HS-5 (cell line): ENCODE measurements at places on chromosomes 11 and 22.

DNA sequence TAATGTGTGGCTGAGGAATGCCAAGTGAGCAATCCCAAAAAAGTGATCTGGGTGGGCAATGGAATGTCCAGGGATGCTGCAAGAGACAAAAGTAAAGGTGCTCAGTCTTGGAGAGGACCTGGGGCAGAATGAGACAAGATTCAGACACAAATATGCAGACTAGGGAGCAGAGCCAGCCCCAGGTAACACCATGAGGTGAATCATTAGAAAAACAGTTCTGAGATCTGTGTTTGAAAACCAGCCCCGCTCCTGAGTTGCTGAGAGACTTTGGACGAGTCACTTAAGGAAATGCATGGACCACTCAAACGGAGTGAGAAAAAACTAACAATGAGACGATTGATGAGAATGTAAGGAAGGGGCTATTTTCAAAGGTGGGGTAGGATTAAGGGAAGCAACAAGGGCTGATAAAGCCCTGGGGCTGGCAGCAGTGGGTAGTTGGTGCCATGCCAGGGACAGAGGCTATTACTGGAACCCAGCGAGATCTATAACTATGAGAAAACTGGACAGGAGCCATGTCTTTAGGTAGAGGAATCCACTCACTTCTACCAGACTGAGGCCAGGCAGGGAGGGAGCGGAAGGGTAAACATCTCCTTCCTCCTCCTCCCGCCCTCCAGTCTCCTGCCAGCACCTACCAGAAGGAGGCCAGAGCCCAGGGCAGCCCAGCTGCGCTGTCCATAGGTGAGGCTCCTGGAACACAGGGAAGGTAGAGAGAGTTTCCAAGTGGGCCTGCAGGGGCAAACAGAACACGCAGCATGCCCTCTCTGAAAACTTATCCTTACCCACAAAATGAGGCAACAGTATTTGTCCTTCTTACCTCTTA, 130.4 kb upstream of the TEAD1 start:
- DNase-seq = no peak

DNA sequence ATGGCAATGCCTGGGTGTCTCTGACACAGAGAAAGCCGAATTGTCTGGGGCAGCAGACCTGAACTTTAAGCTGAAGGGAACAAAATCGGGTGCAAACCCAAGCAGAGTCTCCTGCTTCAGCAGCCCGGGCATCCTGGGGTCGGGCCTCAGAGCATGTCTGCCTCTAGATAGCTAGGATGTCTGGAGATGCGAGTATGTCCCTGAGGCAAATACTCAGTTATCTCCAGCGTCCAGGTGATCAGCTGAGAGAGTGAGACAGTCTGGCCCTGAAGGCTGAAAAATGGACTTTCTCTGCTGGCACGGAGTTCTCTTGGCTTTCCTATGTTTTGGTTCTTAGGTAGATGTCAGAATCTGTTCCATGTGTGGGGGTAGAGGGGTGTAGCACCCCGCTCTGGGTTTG, 3.3 kb downstream of the ADAMTS8 start:
- no peak for DNase-seq

GRCh38 chr11:68988491-68988890, 7.7 kb upstream of the MRGPRD start:
- no peak for DNase-seq

- no peak for DNase-seq
These were observed 142.4 kb upstream of the DDI1 start for GRCh38 chr11:103894034-103894433.
